ENCODE measurements at places on chromosomes 7 and 10.

DNA sequence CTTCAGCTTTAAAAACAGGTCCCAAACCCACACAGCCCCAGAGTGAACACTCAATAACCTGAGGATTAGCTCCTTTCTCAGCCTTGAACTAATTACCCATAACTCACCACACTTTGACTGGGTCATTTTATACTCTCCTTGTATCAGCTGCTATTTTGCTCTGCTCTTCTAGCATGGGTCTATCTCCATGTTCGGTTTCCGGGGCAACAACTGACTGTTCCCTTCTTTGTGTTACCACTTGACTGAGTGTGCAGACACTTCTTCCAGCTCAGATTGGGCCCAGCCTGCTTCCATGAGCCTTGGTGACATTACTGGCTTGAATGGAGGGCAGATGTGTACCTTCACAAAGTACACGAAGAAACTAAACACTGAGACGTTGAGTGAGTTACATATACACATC lies 31.5 kb upstream of the PRPS1L1 start:
- no peak for DNase-seq

- DNase-seq: peak; percentile 40
Measured at GRCh38 chr10:80204677-80205476, 460 bp downstream of the ANXA11 start.

DNA sequence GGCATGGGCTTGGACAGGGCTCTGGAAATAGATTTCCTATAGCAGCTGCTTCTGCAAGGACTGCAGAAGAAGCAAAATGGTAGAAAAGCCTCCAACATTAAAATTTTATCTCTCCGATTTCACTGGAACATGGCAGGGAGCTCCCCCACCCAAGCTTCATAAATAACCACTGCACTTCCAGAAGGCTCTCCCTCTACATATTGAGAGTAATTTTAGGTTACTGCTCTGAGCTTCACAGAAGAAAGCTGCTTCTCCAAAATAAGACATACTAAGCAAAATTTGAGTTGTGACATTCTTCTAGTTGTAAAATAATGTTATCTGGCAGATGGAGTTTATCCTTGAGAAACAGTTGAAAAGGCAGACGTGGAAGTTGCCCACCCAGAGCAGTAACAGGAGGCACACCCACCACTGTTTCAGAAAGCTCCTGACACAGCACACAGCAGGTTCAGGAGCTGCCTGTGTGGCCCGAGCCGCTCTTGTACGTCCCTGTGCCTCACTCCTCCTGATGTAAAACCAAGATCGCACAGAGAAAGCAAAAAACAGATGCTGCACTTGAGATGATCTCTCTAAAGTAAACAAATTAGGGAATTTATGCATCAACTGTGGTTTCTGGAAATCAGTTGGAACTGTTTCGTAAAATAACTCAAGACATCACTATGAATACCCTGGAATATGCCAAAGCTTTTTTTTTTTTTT lies 621.0 kb downstream of the PARD3 start:
- DNase-seq: no peak

- no peak for DNase-seq
Measured at GRCh38 chr7:138235207-138235606, 158.9 kb downstream of the AKR1D1 start.

- DNase-seq: no peak
Measured at GRCh38 chr7:2983586-2983985, 60.1 kb downstream of the CARD11 start.

- DNase-seq: peak; percentile 52
Measured at GRCh38 chr10:11678074-11678793, 63.9 kb upstream of the ECHDC3 start.

- DNase-seq: no peak
Measured at GRCh38 chr7:151827620-151828019, 49.3 kb downstream of the PRKAG2 start.

DNA sequence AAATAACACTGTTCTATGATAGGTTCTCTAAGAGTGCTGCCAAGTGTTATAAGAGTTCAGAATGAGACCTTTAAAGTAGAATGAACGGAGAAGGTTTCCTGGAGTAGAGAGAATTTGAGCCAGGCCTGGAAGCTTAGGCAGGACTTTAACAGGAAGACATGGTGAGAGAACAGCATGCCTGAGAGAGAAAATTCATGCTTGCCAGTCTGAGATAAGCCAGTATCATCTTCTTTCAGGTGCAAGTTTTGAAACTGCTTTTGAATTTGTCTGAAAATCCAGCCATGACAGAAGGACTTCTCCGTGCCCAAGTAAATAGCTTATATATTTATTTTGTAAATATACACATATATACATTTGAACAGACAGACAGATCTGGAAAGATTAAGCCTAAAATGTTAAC lies 22.1 kb downstream of the ARMC10 start:
- no peak for DNase-seq

GRCh38 chr10:43255634-43256431 lies 11.0 kb downstream of the RASGEF1A start:
- DNase-seq: peak; percentile 56

GRCh38 chr10:34535872-34536271 lies 279.2 kb downstream of the PARD3 start:
- DNase-seq: no peak

DNA sequence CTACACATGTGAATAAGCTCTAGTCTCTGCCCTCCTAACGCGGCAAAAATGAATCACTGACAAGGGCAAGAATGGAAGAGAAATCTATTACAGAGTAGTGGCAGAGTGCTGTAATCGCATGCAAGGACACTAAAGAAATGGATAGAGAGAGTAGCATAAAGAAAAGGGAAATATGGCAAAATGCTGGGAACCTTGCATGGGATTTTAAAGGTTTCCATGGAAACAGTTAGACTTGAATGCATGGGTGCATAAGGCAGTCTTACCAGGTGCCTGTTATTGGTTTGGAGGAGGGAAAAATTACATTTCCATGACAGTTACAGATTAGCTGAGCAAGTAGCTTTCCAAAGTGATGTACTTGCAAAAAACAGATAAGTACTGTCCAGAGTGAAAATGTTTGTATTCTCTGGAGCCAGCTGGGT lies 233.4 kb downstream of the PTN start:
- DNase-seq: no peak

- DNase-seq: no peak
Measured at GRCh38 chr7:74499835-74500388, 46.2 kb downstream of the GTF2IRD1 start.

Data from stimulated activated naive CD8-positive, alpha-beta T cell treated with anti-CD3 and anti-CD28 coated beads, Interleukin-15, Interleukin-2, amounts not matched to agents 100 U/mL and 50 U/mL, for 24 hours (primary cell).